AG04450 (cell line): ENCODE measurements at places on chromosomes 6 and 20.

DNA sequence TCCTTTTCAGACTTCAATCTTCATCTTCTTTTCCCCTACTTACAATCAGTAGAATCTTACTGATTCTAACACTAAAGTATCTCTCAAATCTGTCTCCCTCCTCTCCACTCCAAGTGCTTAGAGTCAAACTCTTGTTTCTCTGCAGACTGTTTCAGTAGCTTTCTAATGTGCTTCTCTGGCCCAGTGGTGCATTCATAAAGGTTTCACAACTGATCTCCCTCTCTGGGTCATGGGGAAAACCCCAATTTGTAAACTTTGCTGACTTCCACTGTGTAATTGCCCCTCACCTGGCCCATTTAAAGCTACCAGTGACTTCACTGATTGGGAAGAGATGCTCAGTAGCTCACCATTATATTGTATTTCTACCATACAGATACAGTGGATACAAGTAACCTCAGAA is 183.6 kb downstream of the FAXC start:
- DNase-seq: no peak

- DNase-seq: no peak
Measured at GRCh38 chr6:49898904-49899566, 32.7 kb upstream of the CRISP1 start.

DNA sequence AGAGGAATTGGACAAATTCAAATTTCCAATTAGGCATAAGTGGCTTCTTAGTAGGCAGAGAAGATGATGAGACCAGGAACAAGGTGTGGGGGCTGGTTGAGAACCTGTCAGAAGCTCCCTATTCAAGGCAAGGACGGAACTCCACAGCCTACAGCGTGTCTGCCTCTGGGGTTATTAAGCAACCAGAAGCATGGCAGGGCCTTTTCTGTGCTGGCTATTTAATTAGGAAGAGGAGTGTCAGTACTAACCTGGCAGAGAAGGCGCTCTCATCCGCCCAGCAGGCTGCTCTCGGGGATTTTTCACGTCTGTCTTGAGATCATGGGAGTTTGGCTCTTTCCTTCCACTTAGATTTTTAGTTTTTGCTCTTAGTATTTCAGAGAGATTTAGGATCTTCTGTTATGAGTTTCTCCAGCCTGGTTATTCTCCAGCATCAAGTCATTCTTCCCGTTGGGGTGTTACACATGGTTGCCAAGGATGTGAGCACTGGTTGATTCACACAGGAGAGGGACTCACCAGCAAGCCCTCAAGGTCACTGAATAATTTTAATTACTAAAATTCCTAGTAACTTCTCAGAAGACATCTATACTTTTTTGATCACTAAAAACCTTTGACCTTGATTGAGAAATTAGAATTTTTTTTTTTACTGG is 23.9 kb downstream of the ADTRP start:
- no peak for DNase-seq

DNA sequence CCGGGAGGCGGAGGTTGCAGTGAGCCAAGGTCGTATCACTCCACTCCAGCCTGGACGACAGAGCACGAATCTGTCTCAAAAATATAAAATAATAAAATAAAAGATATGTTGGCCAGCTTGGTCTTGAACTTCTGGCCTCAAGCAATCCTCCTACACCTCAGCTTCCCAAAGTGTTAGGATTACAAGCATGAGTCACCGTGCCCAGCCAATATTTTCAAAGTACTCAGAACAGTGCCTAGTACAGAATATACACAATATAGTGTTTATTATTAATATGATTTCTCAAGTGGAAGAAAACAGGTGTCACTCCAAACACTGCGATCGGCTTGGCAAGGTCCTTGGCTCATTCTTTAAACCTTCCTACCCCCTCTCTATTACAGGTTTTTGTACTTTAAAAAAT is 3.1 kb downstream of the FAM210B start:
- DNase-seq: no peak

DNA sequence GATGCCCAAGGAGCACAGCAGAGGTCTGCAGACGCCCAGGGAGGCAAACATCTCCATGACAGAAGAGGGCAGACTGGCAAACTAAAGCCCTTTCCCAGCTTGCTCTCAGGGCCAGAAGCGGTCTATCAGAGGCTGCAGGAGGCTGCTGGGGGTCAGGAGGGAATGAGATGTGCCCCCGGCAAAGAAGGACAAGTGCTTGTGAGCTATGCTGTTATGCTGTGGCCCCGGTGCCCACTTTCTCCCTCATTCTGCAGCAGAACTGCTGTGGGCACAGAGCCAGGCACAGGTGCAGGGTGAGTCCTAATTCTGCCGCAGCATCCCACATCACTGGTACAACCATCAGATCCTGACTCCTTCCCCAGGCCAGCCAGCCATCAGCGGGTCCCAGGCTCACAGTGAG is 46.4 kb downstream of the LRFN2 start:
- no peak for DNase-seq

DNA sequence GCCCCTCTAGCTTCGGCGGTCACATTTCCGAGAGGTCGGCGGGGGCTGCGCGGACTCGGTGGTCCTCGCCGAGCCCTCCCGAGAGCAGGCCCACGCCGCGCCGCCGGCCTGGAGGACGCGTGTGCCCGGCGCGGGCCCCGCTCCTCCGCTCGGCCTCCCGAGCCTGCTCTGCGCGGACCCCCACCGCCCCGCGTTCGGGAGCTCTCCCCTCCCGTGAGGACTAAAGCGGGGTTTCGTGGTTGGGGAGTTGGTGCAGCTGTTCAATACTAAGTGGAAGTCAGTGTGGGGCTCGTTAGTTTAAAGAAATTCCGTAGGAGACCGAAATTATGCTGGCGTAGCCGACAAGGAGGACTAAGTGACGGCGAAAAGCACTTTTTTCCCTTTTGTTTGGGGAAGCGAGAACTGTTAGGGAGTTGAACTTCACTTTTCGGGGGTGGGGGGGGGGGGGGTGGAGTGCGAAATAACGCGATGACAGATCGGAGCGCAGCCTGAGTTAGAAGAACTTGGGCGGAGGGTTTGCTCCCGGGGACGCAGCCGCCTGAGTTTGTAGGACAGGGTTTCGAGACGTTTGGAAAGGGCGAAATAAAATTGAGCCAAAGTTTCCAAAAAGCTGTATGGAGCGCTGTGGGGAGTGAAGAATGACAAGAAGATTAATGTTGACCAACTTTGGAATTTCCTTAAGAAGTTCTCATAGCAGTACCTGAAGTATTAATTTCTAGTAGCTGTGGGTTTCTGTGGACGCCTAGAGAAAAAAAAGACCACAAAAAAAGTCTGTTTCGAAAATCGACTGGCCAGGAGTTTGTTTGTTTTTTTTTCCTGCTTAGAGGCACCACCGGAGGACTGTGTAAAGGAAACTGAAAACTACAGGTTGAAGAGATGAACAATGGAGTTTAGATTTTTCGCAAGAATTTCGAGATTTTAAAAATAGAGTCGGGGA is 1.4 kb downstream of the QKI start:
- DNase-seq: no peak

- no peak for DNase-seq
Measured at GRCh38 chr6:6736791-6737654, 148.5 kb downstream of the LY86 start.

- DNase-seq: peak; percentile 72
Measured at GRCh38 chr6:11650025-11650696, 112.6 kb downstream of the TMEM170B start.

GRCh38 chr6:32937230-32937633 is 3.6 kb downstream of the HLA-DMB start:
- no peak for DNase-seq

- DNase-seq: no peak
Measured at GRCh38 chr6:137159912-137160311, 13.5 kb downstream of the IL22RA2 start.

- DNase-seq: no peak
Measured at GRCh38 chr20:20829681-20830080, 117.2 kb upstream of the RALGAPA2 start.

DNA sequence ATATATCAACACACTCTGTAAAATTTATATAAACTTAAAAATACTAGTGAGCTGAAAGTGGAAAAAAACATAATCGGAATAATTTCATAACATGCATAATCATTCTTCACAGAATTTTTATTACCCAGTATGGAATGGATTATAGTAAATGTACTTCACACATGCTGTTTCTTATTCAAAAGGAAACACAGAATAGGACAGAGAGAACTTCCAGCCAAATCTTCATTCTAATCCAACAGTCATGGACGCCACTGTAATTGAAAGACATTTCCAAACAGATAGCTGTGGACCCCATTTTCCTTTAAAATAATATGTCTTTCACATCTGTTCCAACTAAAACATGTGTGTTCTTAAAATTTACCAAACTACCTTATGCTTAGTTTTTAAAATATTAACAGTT is 126.6 kb upstream of the RUNX2 start:
- no peak for DNase-seq

DNA sequence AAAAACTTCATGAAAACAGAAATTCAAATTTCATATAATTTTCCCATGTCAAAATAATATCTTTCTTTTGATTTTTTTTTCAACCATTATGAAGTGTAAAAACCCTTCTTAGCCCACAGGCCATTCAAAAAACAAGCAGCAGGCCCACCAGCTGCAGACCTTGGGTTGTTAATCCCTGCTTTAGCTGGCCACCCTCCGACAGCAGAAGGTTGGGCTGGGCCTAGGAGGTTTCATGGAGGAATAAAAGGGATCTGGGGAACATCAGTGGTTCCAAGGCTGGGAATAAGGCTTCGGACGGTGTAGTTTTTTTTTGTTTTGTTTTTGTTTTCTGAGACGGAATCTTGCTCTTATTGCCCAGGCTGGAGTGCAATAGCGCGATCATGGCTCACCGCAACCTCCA is 3.6 kb upstream of the HSP90AB1 start:
- no peak for DNase-seq

DNA sequence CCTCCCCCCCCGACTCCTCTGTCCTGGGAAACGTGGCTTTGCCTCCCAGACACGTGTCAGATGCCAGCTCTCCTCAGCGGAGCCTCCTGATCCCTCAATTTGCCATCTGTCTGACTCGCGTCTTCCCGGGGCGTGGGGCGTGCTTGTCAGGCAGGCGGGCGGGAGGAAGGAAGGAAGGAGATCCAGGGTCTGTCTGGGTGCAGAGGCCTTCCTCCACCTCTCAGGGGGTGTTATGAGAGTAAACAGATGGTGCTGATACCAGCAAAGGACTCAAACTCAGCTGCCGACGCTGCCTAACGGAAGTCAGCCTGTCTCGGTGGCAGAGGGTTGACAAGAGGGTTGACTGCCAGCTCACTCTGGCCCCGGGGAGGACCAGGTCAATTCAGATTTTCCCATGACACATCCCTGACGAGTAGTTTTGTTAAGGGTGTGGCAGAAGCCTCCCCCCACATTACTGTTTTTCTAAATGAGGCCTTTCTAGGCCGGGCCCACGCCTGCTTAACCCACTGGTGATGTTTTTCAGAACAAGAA is 17.0 kb downstream of the UQCC2 start:
- no peak for DNase-seq

DNA sequence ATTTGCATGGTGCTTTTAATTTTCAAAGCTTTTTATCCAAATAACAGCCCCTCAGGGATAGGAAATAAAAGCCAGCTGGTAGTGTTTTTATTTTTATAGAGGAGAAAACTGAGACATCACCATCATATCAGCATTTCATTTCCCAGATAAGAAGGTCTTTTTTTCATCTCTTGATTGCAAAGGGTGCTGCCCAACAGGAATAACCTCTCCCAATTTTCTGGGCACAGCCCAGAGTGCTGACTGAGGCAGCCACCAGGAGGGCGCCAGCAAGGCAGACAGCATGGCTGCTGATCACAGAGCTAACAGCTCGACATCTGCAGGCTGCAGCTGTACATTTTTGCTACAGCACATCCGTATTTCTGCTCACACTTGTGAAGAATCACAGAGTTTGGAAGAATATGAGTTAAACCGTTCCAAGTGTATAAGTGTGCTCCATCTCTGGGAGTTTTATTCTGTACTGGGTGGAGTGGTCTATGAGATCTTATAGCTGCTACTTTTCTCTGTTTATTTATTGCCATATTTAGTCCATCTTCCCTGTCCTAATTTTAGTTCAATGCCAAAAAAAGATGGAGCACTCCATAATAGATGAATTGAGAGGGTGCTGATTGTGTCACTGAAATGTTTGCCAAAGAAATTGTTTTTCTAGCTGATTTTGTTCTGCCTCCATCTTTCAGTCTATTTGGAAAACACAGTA is 85.5 kb upstream of the C20orf144 start:
- DNase-seq: no peak

GRCh38 chr6:11805259-11806053 is 26.9 kb upstream of the ADTRP start:
- no peak for DNase-seq

DNA sequence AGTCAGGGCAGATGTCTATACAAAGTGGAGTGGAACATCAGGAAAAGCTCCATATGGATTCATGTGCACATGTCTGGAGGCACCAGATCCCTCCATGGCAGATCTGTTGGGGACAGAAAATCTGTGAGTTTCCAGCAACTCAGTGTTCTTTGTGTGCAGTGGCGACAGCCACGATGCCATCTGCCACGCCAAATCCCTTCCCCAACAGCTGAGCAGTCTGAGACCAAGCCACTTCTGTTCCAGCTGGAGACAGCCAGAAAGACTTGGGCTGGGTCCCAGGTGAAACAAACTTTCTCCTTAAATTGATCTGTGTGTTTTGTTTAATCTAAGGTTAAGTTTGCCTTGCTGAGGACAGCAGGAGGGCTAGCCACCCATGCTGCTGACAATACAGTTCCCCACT is 22.9 kb downstream of the FKBP1A start:
- DNase-seq: no peak

DNA sequence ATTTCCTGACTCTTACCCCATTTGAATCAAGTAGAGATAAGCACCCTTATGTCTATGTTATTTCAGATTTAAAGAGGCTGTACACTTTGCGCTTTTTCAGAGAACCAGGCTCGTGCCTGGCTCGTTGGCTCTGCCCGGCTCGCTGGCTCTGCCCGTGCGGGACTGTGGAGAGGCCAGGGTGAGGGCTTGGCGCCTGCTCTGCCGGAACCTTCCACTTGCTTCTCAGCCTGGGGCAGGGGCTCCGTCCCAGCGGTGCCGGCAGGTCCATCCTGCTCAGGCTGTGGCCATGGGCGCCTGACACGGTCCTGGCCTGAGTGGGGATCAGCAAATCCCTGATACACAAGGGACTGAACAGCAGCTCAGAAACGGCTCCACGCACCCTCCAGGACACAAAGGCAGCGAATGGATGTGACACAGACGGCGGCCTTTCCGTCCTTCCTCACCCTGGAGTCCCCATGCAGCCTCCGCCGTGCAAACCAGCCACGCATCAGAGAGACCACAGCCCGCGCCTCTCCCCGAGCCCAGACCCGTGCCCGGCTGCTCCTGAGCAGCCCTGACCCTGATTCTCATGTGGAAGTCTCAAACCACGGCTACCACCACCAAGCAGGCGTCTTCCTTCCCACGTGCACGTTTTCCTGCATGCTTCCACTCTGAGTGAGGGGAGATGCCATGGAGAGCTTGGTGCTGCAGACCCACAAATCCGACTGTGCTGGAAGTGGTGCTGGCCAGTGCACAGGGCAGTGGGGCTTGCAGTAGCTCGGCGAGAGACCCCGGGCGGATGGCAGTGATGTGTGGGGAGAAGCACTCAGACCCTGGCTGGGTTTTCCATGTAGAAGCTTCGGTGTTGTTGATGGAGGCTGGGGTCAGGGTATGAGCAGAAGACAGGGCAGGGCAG is 233.9 kb downstream of the ERMARD start:
- no peak for DNase-seq

GRCh38 chr6:48311301-48311700 is 200.3 kb upstream of the PTCHD4 start:
- DNase-seq: no peak

- no peak for DNase-seq
Measured at GRCh38 chr6:118367314-118367713, 180.8 kb upstream of the PLN start.

- no peak for DNase-seq
Measured at GRCh38 chr20:48202334-48203113, 417.2 kb upstream of the SULF2 start.

GRCh38 chr6:33161354-33162331 is 30.6 kb downstream of the COL11A2 start:
- no peak for DNase-seq
